ENCODE measurements at places on chromosomes 1 and 21.

DNA sequence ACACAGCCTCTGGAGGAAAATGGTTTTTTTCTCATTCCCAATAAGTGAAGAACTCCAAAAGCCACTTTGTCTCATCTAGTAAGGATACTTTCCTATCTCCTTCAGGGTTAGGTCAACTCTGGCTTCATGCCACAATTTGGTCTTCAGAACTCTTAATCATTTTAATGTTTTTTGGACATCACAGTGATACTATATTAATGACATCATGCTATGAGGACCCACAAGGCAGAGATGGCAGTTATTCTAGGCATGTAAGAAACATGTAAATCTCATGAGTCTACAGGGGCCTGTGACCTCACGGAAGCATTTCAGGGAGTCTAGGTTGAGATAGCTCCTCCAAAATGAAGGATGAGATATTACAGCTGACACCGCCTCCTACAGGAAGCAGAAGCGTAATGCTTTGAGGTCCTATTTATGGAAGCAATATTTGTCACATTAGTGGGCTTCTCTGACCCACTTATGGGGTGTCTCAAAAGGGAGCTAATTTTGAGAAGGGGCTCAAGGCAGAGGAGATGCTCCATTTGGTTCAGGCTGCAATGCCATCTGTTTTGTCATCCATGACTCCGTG lies 5.0 kb upstream of the GPR137B start:
- no peak for DNase-seq

- DNase-seq, result no peak
Measured at GRCh38 chr1:31511848-31512615, 64.3 kb upstream of the TINAGL1 start.

- no peak for DNase-seq
Measured at GRCh38 chr1:98523256-98523655, 138.3 kb upstream of the SNX7 start.

- no peak for DNase-seq
Measured at GRCh38 chr1:217189362-217189761, 441.5 kb downstream of the GPATCH2 start.

GRCh38 chr1:202807926-202808757 lies at the start of gene KDM5B:
KDM5B (minus strand) TSS chr1:202808421; CDS start chr1:202808305, 116 bp downstream.
- DNase-seq, result peak; percentile 66

DNA sequence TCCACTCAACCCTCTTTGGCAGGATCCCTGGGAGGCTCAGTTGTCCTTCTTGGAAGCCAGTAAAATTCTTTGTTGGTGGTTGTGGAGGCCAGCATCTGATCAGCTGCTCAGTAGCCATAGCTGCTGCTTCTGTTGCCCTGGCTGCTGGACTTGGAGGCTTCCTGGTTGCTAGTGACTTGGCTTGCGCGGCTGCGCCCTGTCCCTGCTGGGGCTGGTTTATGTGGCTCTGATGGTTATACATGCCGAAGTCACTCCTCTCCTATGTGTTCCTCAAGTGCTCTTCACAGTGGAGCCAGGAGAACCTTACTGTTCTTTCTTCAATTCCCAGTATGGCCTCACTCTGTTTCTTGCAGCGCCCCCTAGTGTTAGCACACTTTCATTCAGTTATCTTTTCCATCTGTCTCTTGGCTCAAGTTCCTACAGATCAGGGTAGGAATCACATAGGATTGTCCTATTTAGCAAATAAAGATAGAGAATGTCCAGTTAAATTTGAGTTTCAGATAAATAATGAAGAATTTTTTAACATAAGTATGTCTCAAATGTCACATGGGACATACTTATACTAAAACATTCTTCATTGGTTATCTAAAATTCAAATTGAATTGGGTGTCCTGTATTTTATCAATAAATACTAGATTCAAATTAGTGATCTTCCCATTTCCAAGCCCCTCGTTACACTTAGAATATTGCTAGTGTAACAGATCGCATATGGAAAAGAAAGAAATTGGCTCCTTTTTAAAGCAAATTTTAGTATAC lies 176.5 kb downstream of the TGFB2 start:
- DNase-seq, result no peak

GRCh38 chr1:159940006-159940620 lies 5.3 kb downstream of the IGSF9 start:
- DNase-seq, result no peak

GRCh38 chr1:150881331-150882070 lies 5.1 kb upstream of the ARNT start:
- DNase-seq, result no peak

GRCh38 chr1:84502927-84503326 lies 3.3 kb upstream of the SPATA1 start:
- no peak for DNase-seq

- DNase-seq, result no peak
Measured at GRCh38 chr1:162565460-162565859, 3.9 kb downstream of the UAP1 start.

DNA sequence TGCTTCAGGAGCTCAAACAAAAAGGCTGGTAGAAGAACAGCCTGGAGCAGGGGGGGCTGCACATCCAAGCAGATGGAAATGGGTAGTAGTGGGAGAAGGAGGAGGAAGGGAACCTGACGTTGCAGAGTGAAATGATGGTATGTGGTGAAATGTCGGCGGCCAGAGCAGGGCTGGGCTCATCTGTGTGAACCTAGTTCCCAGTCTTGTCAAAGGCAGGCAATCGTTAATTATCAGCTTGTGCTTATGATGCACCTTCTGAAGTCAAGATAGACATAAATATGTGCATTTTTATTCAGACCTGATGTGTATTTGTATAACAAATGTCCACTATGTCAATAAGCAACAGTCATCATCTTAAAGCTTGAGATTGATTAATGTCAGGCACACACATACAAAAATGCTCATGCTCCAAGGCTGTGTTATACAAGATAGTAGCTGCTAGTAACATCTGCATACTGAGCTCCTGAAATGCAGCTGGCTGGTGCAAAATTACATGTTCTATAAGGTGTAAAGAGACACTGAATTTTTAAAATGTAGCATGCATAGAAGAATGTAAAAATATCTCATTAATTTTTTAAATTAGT lies 10.6 kb upstream of the ATP6V1G3 start:
- no peak for DNase-seq

DNA sequence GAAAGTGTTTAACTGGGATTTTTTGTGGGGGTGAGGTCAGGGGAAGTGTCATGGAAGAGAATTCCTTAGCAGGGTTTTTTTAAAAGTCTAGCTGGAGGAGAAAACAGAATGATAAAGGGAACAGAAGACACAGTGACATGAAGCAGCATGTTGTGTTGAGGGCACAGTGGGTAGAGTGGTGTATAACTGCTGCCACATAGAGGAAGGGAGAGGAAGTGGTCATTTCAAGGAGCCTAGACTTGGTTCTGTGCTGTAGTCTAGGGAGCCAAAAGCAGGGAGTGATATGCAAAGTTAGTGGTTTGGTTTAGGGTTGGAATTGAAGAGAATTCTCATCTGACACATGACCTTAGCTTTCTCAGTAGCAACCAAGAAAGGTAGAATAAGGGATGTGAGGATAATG lies 10.2 kb downstream of the EEIG2 start:
- no peak for DNase-seq

GRCh38 chr1:8910331-8910730 lies 31.8 kb upstream of the ENO1 start:
- no peak for DNase-seq

DNA sequence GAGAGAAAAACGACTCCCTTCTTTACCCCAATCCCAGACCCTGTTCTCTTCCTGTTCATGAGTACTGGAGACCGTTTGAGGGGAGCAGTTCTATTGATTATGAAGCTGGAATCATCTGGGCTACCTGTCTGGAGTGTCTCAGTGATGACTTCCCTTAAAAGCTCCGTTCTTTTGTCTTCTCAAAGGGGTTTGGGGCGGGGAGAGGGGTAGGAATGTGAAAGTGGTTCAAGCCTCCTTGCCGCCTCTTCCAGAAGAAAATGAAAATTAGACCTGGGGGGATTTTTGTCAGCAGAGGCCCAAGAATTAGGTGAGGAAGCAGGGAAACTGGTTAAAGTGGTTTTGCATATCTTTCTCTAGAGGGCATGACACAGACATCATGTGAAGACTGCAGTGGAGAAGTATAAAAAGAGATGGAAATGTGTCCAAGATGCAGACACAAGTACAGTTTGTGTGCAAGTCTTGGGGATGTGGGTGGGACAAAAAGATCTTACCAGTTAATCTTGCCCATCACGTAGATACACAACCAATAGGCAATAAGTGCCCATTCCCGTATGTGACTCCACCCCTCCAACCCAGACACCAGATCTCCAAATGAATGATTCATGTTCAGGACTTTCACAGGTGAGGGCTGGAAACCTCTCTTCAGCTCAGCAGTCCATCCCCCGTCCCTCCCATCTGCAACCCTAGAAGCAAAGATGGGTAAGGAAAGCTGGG lies 470 bp upstream of the MTMR11 start:
- DNase-seq, result no peak

- DNase-seq, result no peak
Measured at GRCh38 chr1:227321035-227321434, 2.7 kb upstream of the CDC42BPA start.

DNA sequence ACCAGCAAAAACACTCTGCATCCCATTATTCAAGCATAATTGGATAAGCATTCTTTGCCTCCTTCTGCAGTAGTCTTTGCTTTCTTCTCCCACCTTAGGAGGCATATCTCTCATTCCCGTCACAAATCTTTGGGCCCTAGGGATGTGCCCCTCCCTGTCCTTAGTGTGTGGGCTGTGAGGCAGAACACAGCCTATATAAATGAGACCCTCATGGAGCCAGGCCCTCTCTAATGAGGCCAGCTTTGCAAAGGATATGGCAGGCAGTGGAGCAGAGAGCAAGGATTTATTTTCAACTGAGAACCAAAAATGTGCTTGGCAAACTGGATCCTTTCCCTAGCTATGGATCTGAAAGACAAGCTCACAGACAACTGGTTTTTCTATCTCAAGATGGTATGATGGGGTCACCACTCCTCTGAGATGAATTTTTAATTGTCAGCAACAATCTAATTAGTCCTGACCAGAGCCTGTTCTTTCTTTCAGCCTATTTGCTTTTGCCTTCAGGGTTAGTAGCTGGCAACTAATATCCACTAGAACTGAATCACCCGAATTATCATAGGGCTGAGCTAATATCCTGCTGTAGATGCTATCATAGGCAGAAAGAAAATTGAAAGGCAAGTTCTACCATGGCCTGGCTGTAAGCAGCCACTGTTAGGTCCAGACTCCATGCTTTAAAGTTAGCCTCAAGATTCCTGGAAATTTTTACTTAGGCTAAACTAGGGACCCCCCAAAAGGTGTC lies 134.2 kb downstream of the SYT2 start:
- DNase-seq, result no peak

DNA sequence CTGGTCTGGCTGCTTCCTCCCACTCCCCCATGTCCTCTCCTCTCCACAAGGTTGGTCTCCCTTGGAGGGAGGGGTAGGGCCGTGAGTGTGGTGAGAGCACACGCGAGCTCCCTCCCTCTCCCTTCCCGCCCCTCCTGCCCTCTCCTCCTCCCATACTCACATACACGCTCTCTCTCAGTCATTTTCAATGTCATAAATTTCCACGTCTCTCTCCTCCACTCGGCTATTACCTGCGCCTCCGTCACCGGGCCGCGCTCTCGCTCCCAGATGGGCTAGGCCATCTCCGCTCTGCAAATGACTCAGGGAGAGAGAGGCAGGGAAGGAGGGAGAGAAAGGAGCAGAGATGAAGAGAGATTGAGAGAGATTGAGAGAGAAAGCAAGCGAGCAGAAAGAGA lies 36.7 kb upstream of the DMBX1 start:
- no peak for DNase-seq

GRCh38 chr1:11176081-11176706 lies 13.0 kb upstream of the ANGPTL7 start:
- no peak for DNase-seq

- DNase-seq, result no peak
Measured at GRCh38 chr1:166471359-166471758, 304.6 kb upstream of the FAM78B start.

- no peak for DNase-seq
Measured at GRCh38 chr1:201885531-201886075, 3.1 kb upstream of the SHISA4 start.

- no peak for DNase-seq
Measured at GRCh38 chr1:227885135-227885647, 62.5 kb downstream of the WNT9A start.

- no peak for DNase-seq
Measured at GRCh38 chr1:237809099-237809498, 81.6 kb downstream of the ZP4 start.

DNA sequence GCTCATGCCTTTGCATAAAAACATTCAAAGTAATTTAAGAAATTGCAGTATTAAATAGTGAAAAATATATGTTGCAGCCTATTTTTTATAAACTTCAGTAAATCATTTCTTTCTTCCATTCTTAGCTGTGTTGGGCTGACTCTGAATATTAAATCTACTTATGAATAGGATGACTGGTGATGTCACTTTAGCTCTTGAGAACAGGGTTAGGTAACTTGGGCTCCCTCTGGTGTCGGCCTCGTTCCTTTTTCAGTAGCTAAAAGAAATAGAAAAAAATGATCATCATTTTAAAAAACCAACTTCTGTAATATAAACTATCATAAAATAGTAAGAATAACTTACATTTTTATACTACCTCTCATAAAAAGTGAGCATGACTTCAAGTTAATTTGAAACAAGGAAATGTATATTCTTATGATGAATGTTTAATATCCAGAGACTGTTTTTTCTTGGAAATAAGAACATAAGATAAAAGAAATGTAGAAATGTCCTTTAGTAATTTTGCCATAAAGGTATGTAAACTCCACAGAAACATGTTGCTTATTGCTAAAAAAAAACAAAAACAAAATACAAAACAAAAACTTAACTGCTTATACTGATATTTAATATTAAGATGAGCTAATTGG lies 26.8 kb upstream of the NCAM2 start:
- no peak for DNase-seq

GRCh38 chr21:24590261-24590660 lies 1017.0 kb downstream of the MRPL39 start:
- DNase-seq, result no peak

DNA sequence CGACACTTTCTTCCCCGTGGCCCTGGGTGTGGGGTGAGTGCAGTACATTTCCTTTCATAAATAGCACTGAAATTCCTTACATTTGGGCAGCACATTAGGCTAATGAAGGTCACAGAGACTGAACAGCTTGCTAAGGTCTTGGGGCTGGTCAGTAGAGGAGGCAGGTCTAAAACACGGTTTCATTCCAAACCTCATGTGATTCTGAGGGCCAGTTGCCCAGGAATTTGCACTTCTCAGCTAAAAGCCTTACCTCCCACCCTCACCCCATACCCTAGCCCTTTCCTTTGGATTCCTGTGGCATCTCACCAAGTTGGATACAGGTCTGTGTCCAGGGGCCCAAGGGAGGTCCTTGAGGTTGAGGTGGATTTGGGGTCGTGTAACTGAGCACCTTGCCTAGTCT lies 147.8 kb upstream of the CD34 start:
- DNase-seq, result no peak

DNA sequence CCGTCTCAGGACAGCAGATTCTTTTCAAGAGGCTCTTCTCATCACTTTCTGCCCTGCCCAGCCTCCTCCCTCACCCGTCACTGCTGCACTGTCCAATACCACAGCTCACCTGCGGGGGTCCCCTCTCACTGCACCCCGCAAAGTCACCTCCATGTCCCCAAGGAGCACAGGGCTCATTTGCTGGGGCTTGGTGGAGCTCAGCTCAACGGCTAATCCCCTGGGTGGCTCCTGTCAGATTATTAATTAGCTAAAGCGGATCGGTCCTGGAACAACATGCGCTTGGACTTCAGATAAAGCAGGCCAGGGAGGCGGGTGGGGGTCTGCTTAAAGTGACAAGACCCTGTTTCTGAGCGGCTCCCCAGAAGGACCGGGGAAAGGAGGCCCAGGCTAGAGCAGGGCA lies 43.1 kb downstream of the CASZ1 start:
- DNase-seq, result no peak
